ENCODE measurements at places on chromosomes 11 and 22. TPM values are rescaled to one million over a fixed set of nuclear protein-coding genes. Genes with fewer than 3 reads are reported as not detected.

- DNase-seq, result no peak
These were observed 66.9 kb downstream of the SCUBE1 start for GRCh38 chr22:43276321-43276720.

DNA sequence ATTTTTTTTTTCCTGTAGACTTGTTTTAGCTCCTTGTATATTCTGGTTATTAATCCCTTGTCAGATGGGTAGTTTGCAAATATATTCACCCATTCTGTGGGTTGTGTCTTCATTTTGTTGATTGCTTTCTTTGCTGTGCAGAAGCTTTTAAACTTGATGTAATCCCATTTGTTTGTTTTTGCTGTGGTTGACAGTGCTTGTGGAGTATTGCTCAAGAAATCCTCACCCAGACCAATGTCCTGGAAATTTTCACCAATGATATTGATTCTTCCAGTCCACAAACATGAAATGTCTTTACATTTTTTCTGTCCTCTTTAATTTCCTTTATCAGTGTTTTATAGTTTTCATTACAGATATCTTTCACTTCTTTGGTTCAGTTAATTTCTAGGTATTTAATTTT is 55.6 kb upstream of the MRGPRX1 start:
- DNase-seq, result no peak

- no peak for DNase-seq
These were observed 28.1 kb upstream of the ACAT1 start for GRCh38 chr11:108093128-108093904.

GRCh38 chr11:35721651-35722282 is 59.2 kb downstream of the TRIM44 start:
- no peak for DNase-seq

GRCh38 chr22:41075946-41076345 is 16.4 kb upstream of the EP300 start:
- no peak for DNase-seq

- DNase-seq, result peak; percentile 50
These were observed 531 bp downstream of the RAB3IL1 start for GRCh38 chr11:61916737-61917333.

DNA sequence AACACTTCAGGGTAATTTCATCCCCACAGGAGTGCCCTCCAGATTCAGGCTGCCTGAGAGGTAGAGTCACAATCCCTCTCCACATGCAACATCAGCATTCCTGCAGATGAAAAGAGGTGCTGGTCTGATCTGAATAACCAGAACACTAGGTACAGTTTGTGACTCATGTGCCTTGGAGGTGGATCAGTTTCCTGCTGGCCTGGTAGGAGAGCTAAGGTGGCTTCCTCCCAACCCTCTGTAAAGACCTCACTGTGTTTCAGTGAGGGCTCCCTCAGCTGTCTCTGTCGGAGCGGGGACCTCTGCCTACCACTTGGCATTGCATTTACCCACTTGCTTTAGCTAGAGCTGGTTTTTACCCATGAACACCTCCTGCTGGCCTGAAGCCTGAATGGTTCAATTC is 7.6 kb downstream of the OR9G1 start:
- no peak for DNase-seq

- DNase-seq, result no peak
These were observed 9.1 kb downstream of the PHF5A start for GRCh38 chr22:41459431-41459830.

GRCh38 chr11:58924230-58924629 is 15.1 kb upstream of the GLYATL1 start:
- DNase-seq, result no peak

- no peak for DNase-seq
These were observed 4.8 kb upstream of the TPH1 start for GRCh38 chr11:18050848-18051247.

GRCh38 chr11:57320067-57320718 is 4.6 kb downstream of the TNKS1BP1 start:
- no peak for DNase-seq

- no peak for DNase-seq
These were observed 6.2 kb upstream of the IFTAP start for GRCh38 chr11:36588099-36588498.

GRCh38 chr22:39293766-39294368 is 25.6 kb downstream of the RPL3 start:
- DNase-seq, result no peak

DNA sequence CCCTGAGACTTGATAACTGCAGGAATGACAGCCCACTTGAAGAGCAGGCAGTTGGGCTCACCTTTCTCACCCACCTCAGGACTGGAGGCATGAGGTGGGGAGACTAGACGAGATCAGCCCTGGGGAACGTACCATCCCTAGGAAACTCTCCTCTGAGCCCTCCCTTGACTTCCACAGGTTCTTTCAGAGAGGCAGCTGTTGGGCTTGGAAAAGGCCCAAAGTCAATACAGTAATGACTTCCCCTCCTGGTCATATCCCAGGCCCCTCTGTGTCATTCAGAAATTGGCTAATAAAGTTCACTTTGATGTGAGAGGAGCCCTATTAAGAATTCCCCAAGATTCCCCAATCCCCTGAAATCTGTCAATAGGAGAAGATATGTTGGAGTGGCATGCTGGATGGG is 5.8 kb upstream of the NECTIN1 start:
- no peak for DNase-seq

GRCh38 chr11:1399386-1400316 is 9.9 kb downstream of the BRSK2 start:
- no peak for DNase-seq

- no peak for DNase-seq
These were observed 23.5 kb downstream of the DRICH1 start for GRCh38 chr22:23608583-23608982.

GRCh38 chr22:30249049-30250038 is 2.8 kb upstream of the LIF start:
- DNase-seq, result no peak

GRCh38 chr11:115201111-115201792 is 303.0 kb downstream of the CADM1 start:
- DNase-seq, result no peak

DNA sequence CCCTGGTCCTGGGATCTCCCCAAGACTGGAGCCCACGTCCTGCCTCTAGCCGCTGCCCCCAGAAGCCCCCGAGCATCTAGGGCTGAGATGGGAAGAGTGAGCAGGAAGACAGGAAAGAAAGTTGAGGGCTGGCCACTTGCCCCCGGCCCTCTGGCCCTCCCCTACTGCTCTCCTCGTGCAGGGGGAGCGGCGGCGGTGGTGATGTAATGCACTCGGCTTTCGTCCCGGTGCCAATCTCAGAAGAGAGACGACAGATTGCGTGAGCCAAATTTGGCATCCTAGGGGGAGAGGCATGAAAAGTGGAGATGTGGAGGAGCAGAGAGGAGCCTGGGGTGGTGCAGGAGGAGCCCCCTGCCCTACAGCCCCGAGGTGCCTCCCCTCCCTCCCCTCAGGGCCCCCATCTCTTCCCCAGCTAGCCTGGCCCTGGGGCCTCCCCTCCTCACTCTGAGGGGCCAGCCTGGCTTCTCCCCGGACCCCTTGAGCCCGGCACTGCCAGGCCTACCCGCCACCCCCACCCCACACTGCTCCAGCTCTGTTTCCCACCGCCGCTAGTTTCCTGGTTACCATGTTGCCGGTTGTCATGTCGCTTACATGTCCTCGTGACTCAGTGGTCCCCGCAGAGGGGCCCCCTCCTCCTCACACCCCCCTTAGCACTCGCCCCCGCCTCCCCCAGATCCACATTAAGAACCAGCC is 2.5 kb downstream of the KCNJ4 start:
- no peak for DNase-seq

- DNase-seq, result peak; percentile 91
These were observed 22.0 kb upstream of the TLCD5 start for GRCh38 chr11:120303004-120303637.

DNA sequence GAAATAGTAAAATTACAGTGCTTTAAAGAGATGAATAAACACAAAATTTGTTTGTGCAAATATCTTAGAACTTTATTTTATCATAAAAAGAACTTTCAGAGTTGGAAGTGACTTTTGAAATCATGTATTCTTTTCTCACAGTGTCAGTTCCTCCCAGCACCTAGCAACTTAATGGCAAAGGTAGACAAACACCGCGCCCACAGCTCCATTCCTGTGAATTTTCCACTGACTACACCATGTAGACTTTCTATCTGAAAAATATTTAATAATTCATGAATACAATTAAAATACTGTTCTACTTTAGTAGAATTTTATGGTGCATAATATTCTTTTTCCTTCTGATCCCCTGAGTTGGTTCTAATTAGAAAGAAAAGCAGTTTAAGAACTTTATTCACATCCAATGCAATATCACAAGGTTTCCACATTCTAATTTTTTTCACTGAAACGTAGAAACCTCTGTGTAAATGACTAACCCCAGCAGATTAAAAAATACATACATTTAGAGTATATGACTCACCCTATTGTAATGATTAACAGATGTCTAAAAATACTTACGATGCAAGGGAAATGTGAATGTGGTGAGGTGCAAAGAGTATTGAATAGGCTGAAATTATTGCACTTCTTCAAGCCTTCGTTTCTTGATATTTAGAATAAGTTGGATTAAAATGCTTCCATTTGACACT is 218.2 kb upstream of the CCDC179 start:
- DNase-seq, result no peak

- no peak for DNase-seq
These were observed 66.4 kb downstream of the GAB2 start for GRCh38 chr11:78351193-78351592.

- DNase-seq, result no peak
These were observed 8.0 kb downstream of the TTC17 start for GRCh38 chr11:43366677-43367076.

DNA sequence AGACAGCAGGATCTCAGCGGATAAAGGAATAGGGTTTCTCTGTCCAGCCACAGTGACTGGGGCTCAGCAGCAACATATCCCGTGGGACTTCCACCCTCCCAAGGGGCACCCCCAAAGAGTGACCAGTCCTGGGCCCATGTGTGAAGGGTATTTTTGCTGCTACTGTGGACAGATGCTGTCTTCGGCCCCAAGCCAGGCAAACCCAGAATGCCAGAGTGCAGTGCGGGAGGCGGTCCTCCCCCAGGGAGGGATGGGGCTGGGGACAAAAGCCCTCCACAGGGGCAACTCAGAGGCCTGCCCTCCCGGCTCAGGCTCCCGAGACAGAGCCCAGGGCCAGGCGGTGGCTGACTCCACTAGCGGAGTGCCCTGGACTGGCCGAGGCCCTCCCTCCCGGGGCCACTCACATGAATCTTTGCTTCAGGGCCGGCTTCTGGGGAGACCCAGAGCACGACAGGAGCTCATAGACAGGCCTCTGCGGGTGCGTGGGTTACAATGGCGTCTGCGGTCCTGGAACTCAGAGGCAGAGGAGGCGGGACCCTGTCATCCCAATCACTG is 34.7 kb upstream of the WNT7B start:
- DNase-seq, result no peak

DNA sequence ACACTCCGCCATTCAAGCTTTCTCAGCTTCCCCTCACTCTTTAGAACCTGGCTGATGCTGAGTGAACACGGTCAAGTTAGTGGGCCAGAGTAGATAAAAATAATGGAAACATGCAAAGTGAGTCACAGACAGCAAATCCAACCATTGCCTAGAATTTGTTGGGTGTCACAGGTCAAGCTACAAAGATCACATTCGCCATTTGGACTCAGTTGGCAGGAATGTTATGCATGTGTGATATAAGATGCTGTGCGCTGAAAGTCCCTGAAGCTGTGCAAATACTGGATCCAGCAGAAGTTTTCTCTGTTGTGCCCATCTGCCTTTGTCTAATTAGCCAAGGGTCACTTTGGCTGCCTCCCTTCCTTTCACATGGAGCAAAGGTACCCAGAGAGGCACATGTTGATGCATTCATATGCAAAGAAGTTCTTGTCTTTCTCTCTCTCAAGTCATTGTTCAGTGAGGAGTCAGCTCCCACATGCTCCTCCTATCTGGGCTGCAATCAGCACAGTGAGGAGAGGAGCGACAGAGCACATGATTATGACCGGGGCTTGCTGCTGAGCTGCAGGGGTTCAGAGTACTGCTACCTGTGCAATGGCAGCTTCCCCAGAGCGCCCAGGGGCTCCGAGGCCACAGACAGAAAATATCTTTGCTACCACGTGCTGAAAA is 39.7 kb downstream of the FLI1 start:
- DNase-seq, result no peak

GRCh38 chr11:66696146-66696545 is 18.5 kb upstream of the RBM4B start:
- DNase-seq, result no peak

GRCh38 chr11:131302836-131303235 is 67.6 kb upstream of the NTM start:
- DNase-seq, result no peak

GRCh38 chr11:108768370-108768769 is 103.5 kb downstream of the DDX10 start:
- DNase-seq, result no peak

DNA sequence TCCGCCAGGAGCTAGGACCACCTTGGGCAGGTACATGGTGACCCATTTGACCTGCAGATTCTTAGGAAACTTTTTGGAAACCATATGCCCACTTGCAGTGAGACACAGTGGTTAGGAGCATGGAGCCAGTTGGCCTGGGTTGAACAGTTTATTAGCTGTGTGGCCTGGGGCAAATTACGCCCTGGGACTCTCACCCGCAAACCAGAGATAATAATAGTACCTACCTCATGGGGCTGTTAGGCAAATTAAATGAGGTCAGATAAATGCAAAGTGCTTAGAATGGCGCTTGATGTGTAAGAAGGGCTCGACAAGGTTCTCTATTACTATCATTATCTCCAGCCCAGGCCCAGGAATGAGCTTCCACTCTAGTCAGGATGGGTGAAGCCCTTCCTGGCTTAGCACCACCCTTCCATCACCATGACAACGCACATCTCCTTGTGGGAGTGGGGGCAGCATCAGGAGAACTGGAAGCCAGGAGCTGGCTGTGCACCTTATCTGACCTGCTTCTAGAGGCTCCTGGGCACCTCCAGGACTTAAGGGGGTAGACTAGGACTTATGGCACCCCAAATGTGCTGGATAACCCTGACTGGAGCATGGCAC is 5.1 kb downstream of the SYT12 start:
- no peak for DNase-seq

The SNX32 gene
- total RNA-seq, result 0.88 TPM

The FOXR1 gene
- total RNA-seq, result not detected

The MPZL2 gene
- 9.3 TPM for total RNA-seq

The SPDYC gene
- not detected for total RNA-seq

The KCNA4 gene
- 41.7 TPM for total RNA-seq

The ANGPTL5 gene
- not detected for total RNA-seq

The LTO1 gene
- 21.3 TPM for total RNA-seq

The GGTLC3 gene
- not detected for total RNA-seq

The PNPLA3 gene
- 0.15 TPM for total RNA-seq

The OR2AT4 gene
- not detected for total RNA-seq

The KCTD14 gene
- 25.8 TPM for total RNA-seq

The MUC6 gene
- total RNA-seq, result under 0.01 TPM

The CTSF gene
- 213 TPM for total RNA-seq

The MAP4K2 gene
- 14.2 TPM for total RNA-seq

The GLB1L2 gene
- 8.1 TPM for total RNA-seq

The BATF2 gene
- total RNA-seq, result 8.0 TPM

The TEAD1 gene
- total RNA-seq, result 31.4 TPM

The SHANK3 gene
- total RNA-seq, result 1.2 TPM

The ADM2 gene
- total RNA-seq, result 0.14 TPM

The SLC35C1 gene
- 9.6 TPM for total RNA-seq

The ARHGAP20 gene
- 3.3 TPM for total RNA-seq

The CNIH2 gene
- total RNA-seq, result 0.72 TPM

The RASD2 gene
- total RNA-seq, result 1.4 TPM

The MS4A12 gene
- total RNA-seq, result not detected

The SLC7A4 gene
- 0.90 TPM for total RNA-seq
